ENCODE measurements at places on chromosomes 12 and 14.

DNA sequence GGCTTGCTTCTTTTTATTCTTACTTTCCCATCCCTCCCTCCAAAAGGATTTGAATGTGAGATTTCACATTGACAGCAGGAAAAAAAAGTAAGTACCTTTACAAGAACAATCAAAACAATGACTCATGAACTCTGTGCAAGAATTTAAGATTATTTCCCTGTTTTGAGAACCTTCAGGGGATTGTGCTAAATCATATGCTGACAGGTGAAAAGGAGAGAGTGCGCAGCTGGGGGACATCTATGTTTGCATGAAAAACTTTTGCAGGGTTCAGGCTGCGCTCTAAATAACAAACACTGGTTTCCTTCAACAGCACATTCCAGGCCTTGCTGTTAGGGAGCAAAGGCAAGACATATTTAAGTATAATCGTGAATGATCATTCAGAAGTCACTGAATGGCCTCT is 27.3 kb downstream of the RERG start:
- no peak for DNase-seq

DNA sequence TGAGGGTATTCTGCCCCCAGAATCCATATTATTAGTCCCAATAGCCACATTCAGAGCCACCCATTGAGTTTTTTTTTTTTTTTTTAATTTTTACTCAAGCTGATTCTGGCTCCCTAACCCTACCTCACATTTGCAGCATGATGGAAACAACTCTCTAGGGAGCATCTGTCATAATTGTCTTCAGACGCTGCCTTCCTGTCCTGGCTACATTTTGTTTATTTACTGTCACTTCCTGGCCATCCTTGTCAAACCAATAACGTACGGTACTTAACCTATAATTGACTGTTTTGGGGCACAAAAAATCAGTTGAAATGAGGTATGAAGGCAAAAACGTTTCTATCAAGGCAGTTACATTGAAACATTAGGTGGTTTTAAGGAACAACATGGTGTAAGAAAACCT is 2.1 kb downstream of the GLIPR1 start:
- no peak for DNase-seq

DNA sequence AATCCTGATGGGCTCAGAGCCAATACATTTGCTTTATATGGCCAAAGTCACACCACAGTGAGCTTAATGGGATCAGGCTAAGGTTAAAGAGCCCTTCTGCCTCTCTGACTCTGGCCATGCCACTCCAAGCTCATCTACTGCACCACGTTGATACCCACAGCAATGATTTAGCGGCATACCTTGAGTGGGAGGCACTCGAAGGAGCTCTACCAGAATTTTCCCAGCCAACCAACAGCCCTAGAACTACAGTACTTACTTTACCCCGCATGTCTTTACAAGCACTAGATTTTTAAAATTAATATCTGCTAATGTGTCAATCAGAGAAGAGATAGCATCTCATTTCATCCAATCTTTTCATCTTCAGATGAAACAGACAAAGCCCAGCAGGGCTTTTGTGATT is 300.5 kb downstream of the GRIN2B start:
- DNase-seq: no peak

DNA sequence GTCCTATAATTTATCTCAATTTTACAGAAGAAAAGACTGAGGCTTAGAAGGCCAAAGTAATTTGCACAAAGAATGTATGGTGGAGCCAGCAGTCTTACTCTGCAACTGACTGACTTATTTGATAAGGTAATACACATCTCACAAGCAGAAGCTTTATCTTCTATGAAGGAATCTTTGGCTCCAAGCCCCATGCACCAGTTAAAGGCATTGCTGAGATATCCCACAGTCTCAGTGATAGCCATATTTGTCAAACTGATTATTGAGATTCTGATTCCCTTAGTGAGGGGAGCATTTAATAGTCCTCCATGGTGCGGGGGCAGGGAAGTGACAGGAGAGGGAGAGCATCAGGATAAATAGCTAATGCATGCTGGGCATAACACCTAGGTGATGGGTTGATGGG is 60.4 kb upstream of the GRIP1 start:
- no peak for DNase-seq

DNA sequence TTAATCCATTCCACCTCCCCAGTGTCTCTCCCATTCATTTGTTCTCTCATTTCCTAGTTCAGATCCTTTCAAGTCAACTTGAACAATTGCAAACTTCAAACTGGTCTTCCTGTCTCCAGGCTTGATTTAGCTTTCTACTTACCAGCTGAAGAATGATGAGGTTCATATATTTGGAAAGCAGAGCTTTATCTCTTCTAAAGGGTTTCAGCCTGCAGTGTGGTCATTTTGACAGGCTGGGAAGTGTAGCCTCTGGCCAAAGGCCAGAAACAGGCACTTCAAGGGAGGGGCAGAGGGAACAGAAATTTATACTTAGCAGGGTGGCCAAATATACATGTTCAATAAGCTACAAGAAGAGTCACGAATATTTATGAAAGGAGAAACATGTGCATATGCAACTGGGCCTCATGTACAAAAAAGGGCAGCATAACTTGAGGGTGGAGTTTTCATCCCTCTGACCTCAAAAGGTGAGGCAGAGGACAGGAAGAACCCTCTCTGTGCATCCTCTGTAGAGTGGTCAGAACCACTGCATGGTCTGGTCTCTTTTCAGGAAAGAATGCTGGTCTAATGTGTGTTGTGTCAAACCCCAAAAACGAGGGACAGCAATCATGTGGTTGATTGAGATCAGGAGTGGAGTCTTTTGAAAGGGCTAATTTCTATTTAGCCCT is 34.0 kb upstream of the HECTD1 start:
- DNase-seq: no peak

- no peak for DNase-seq
Measured at GRCh38 chr12:56721721-56722120, 3.4 kb downstream of the NACA start.

GRCh38 chr12:1131811-1132224 is 140.8 kb downstream of the ERC1 start:
- DNase-seq: no peak

- DNase-seq: no peak
Measured at GRCh38 chr12:592024-592505, 71.2 kb downstream of the NINJ2 start.

GRCh38 chr12:130074661-130075406 is 87.4 kb upstream of the FZD10 start:
- no peak for DNase-seq

GRCh38 chr14:100115726-100116125 is 43.7 kb downstream of the DEGS2 start:
- no peak for DNase-seq
